ENCODE measurements at places on chromosomes 6 and 20.
A peak's percentile ranks its signal among the peaks of the same experiment; 100 is the strongest.

DNA sequence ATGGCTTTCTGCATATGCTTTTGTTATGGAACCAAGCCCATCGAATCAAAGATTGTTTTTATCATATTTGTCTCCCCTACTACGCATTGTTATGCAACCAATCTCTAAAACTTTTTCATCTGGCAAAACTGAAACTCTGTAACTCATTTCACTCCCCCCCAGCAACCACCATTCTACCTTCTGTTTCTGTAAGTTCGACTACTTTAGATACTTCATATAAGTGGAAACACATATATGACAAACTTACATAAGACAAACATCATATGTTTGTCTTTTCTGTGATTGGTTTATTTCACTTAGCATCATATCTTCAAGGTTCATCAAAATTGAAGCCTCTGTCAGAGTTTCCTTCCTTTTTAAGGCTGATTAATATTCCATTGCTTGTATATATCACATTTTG lies 34.8 kb downstream of the CEP57L1 start:
- DNase-seq: no peak

GRCh38 chr6:157813191-157813590 lies 9.9 kb upstream of the SNX9 start:
- DNase-seq: no peak

DNA sequence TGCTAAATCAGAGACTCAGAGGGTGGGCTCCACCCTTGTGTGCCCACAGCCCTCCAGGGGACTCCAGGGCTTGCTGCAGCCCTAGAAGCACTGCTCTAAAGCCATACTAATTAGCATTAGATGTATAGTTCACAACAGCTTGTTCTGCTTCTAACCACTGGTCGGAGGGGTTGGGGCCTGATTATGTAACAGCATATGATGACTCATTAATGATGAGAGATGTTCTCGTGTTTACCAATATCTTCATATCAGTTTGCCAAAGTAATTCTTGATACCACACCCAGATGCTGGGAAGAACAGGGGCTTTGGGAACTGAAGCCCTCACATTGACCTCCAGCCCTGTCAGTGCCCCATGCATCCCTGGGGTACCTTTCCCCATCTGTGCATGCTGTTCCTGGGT lies 104.1 kb upstream of the FOXA2 start:
- no peak for DNase-seq

DNA sequence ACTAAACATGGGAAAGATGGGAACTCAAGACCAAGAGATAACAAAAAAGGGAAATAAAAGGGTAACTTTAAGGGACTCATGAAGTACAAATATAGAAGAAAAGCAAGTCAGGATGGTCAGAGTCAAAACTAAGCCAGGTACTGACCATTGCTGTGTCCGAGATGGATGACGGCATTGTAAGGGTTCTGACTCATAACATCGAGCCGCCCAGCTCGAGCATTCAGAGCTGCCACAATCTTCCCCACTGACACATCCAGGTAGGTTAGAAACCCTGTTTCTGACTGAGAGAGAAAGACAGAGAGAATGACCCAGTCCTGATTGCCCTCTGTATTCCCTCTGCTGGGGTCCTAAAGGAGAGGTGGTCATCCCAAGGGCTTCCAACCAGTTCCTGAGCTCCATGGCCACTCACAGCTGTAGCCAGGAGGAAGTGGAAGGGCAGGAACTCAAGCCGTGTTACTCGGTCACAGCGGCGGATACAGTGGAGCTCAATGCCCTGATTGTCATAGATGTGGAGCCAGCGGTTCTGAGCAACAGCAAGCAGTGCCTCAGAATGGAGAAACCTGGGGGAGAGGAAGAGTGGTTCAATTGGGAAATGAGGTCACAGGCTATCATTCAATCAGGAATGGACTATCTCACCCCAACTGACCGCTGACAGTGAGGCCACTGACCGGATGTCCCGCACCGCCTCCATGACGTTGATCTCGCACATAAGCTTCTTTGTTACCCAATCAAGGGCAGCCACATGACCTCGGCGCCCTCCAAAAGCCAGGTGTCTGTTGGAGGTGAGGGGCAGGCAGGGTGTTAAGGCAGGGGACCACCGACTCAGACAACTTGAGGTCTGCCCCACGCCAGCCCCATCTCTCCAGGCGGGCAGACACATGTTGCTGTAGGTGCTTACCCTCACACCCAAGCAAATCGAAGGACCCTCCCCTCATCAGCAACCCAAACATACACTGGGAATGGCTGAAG lies 1.8 kb downstream of the WDR46 start:
- DNase-seq: no peak

- no peak for DNase-seq
These were observed 58.5 kb downstream of the BAK1 start for GRCh38 chr6:33521489-33522091.

DNA sequence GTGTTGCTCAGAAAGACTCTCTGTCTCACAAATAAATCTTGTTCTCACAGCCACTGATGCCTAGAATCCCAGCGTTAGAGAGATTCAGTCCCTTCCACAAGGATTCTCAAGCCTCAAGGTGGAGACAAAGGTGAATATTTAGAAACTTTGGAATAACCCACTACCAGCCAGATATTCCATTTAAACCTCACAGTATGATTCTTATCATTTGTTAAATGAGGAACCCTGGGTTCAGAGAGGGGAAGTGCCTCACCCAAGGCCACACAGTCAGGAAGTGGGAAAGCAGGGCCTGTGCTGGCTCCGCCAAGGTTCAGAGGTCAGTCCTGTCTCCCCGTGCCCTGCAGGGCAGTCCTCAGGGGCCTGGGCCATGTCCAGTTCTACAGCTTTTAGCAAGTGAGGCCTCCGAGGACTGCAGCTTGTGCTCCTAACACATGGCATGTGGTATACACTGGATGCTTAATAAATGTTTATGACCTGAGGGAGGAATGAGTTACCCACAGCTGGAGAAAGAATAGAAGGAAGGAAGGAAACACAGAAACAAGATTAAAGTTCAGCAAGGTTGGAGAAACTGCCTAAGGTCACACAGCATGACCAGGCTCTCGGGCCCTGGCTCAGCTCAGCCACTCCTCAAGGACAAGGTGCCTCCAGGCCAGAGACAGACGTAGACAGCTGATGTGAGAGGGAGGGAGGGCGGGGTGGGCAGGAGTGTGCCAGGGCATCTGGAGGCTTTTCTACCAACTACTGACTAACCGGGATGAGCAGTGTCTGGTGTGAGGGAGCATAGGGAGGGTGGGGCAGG lies 3.9 kb upstream of the TGM2 start:
- DNase-seq: no peak

GRCh38 chr6:29005183-29005885 lies at the start of gene ZNF311:
ZNF311 (minus strand) TSS chr6:29005315; CDS start chr6:29003954, 1,361 bp downstream.
- DNase-seq: peak; percentile 52

DNA sequence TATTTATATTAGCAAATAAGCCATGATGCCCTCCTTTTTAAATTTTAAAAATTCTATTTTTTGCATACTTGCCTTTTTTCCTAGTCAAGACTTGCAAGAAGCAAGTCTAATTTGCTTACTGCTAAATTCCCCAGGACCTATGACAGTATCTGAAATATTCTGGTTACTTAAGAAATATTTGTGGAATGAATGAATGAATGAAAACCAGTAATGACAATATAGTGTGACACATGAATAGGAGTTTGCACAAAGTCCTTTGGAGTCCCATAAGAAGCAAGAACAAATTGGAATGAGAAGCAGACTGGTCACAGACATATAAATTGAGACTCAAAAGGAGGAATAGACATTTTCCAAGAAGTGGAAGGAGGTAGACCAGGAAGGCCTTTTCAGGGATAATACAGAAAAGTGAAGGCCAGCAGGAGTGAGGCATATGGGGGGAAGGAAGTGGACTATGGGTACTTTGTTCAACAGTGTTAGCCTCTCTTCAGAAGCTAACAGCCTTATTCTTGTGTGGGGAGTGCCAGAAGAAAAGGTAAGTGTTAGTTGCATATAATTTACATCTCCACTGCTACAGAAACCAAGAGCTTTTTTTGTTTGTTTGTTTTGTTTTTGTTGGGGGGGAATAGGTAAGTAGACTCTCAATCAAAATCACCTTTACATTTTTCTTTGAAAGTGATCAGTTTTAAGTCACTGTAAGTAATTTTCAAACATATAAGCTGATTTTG lies 93.6 kb upstream of the FAM184A start:
- DNase-seq: no peak

- no peak for DNase-seq
These were observed 19.3 kb upstream of the EFCAB8 start for GRCh38 chr20:32839227-32839981.

GRCh38 chr20:45861221-45862075 lies 4.0 kb downstream of the ZSWIM3 start:
- no peak for DNase-seq

GRCh38 chr20:34951252-34951651 lies 4.4 kb downstream of the GSS start:
- no peak for DNase-seq

DNA sequence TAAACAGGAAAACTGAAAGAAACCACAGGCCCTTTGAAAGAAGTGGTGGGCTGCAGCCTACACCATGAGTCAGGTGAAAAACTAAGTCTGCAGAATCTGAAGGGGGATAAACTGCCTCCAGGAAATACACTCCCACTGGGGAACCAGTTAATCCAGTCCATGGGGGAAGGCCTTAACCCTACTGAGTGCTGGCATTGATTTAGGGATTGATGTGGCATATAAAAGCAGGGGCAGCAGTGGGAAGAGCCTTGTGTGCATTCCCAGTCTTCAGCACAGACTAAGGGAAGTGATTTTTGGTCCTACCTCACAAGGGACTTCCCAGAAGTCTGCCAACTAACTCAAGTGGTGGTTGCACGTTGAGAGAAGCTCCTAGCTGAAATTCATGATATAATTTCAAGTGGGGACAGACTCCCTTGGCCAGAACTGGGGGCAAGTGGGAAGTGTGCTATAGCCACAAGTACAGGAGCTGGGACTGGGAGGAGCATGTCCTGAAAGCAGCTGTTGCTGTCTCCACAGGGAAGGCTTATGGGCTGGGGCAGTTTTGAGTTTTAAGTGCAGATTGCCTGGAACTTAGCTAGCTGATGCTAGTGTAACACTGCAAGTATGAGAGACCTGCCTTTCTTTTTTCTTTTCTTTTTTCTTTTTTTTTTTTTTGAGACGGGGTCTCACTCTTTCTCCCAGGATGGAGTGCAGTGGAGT lies 31.2 kb downstream of the CITED2 start:
- no peak for DNase-seq

DNA sequence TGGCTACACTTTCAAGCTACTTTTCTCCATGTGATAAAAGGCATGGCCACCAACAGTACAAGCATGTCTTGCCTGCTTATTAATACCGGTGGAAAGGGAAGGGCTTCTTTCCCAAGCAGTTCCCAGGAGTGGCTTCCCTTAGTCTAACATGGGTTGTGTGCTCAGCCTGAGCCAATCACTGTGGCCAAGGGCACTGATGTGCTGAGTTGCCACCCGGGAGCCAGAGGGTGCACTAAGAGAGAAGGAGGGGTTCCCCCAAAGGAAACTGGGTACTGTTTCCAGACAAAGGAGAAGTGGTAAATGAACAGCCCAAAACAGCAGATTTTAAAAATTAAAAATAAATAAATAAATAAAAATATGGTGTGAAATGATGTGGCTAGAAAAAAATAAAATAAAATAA lies 68.5 kb downstream of the BANF2 start:
- DNase-seq: no peak

DNA sequence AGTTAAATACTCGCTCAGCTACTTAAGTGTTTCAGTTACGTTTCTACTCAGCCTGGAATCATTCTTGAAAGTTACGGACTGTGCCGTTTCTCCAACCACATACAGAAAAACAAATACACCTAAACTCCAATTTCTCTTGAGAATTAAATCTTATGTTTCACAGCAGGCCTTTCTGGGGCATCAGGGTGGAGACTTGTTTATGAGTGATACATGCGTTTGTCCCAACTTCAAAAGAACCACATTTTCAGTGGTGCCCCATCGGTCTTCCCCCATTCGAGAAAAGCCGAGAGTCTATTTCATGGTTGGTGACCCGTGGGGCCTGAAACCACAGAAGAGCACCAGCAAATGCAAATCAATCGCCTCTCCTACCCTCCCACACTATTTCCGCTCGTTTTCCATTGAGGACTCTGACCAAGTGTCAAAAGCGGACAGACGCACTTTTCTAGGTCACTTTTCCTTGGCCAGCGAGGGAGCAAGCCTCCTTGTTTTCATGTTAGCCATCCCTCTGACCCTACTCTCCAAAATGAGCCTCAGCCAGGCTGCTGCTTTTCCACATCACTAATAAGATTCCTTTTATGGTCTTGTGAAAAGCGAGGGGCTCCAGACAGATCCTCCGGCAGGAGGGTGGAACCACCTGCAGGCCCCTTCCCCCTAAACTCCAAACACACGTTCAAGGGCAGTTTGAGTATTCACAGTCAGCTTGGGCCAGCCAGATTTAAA lies 3.1 kb downstream of the JAG1 start:
- DNase-seq: no peak
